Large intestine (tissue), 12 donors: ENCODE measurements at places on chromosomes 2 and 18. TPM values are rescaled to one million over a fixed set of nuclear protein-coding genes. Genes with fewer than 3 reads are reported as not detected.

- peak; percentile 19 for DNase-seq
- H3K4me3 ChIP-seq, result peak overlapping the region; percentile 77
- H3K27ac ChIP-seq, result peak overlapping the region; percentile 71
- H3K27me3 ChIP-seq, result no peaks in the 10 kb centered on the region
- peaks cover 10% of the 10 kb centered on the region for H3K4me1 ChIP-seq
These were observed 373 bp downstream of the EIPR1 start for GRCh38 chr2:3377279-3377611.

GRCh38 chr2:231648579-231649174 lies 56.0 kb downstream of the TEX44 start:
- peak; percentile 74 for DNase-seq
- no peaks in the 10 kb centered on the region for H3K4me1 ChIP-seq
- no peaks in the 10 kb centered on the region for H3K36me3 ChIP-seq

GRCh38 chr18:50203801-50204604 lies 9.1 kb upstream of the MYO5B start:
- H3K36me3 ChIP-seq, result no peaks in the 10 kb centered on the region
- H3K4me1 ChIP-seq, result no peaks in the 10 kb centered on the region

The NLRC4 gene
- polyA plus RNA-seq, result 1.4 TPM

The WDCP gene
- polyA plus RNA-seq, result 6.7 TPM

The IL1B gene
- 3.9 TPM for polyA plus RNA-seq

The WIPF1 gene
- 56.2 TPM for polyA plus RNA-seq

- peak; percentile 86 for DNase-seq
- no peak overlapping the region for H3K4me3 ChIP-seq
- H3K27me3 ChIP-seq, result no peaks in the 10 kb centered on the region
- H3K27ac ChIP-seq, result peak overlapping the region; percentile 59
- peaks cover 28% of the 10 kb centered on the region for H3K4me1 ChIP-seq
These were observed 25.6 kb downstream of the CYB5A start for GRCh38 chr18:74266161-74266560.

GRCh38 chr2:224369028-224369632 lies 32.8 kb downstream of the FAM124B start:
- no peaks in the 10 kb centered on the region for H3K27me3 ChIP-seq
- H3K4me1 ChIP-seq, result no peaks in the 10 kb centered on the region
- H3K4me3 ChIP-seq, result no peak overlapping the region
- DNase-seq, result no peak
- H3K36me3 ChIP-seq, result no peaks in the 10 kb centered on the region

DNA sequence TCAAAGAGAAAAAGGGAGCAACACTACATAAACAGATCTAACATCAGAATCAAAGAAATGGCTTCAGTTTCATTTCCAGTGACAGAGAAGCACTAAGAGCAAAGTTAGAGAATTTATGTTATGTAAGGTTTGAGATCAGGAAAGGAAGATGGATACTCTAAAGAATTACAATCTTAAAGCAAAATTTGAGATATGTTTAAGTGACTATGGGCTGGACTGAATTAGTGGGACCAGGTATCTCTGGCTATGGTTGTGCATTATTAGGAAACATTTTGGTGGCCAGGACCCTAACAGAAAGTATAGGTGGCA lies 208.2 kb downstream of the CCDC178 start:
- no peak overlapping the region for H3K4me3 ChIP-seq
- no peaks in the 10 kb centered on the region for H3K4me1 ChIP-seq
- H3K27ac ChIP-seq, result no peak overlapping the region
- DNase-seq, result no peak
- no peaks in the 10 kb centered on the region for H3K27me3 ChIP-seq

The TBR1 gene
- 0.01 TPM for polyA plus RNA-seq

DNA sequence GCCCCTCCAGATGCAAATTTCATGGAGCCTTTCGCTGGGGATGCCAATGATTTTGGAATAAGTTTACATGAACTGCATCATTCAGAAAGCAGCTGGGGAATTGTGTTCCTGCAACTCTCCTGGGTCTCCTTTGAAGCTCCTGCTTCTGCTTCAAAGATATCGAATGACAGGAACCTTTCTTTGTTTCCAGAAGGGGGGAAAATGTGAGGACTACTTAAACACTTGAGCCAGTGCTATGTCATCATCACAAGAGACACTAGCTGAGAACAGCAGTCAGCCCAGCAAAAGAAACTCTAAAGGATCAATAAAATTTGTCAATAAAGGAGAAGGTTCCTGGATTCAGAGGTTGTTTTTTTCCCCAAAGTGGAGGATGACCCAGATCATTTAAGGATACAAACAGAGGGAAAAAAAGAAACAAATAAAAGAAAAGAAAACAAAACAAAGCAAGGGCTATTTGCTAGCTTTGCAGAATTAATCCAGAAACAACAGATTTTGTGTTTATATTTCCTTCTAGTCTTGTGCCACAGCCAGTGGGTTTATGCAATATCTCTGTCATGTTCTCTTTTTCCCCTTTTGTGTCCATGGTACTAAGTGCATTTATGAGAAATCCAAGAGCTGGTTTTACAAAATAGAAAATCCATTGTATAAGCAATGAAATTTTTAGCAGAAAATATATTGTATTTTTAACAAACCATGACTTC lies 463.7 kb downstream of the CDH2 start:
- no peaks in the 10 kb centered on the region for H3K4me1 ChIP-seq
- H3K36me3 ChIP-seq, result no peaks in the 10 kb centered on the region
- H3K27me3 ChIP-seq, result no peaks in the 10 kb centered on the region
- H3K27ac ChIP-seq, result no peak overlapping the region

GRCh38 chr18:55236150-55236931 lies 277.1 kb upstream of the CCDC68 start:
- H3K27me3 ChIP-seq, result no peaks in the 10 kb centered on the region
- peaks cover 8% of the 10 kb centered on the region for H3K36me3 ChIP-seq
- DNase-seq, result no peak
- no peak overlapping the region for H3K4me3 ChIP-seq
- no peaks in the 10 kb centered on the region for H3K4me1 ChIP-seq
- no peak overlapping the region for H3K27ac ChIP-seq

The AQP12A gene
- polyA plus RNA-seq, result 5.0 TPM

The TNS1 gene
- polyA plus RNA-seq, result 26.8 TPM

The LRP2 gene
- 4.4 TPM for polyA plus RNA-seq

The SH3RF3 gene
- polyA plus RNA-seq, result 3.0 TPM

The G6PC2 gene
- 0.19 TPM for polyA plus RNA-seq

The ARHGEF4 gene
- polyA plus RNA-seq, result 5.4 TPM

GRCh38 chr2:489838-490237 lies 187.4 kb downstream of the TMEM18 start:
- no peak overlapping the region for H3K27ac ChIP-seq
- H3K27me3 ChIP-seq, result no peaks in the 10 kb centered on the region

- H3K4me3 ChIP-seq, result no peak overlapping the region
- H3K27me3 ChIP-seq, result no peaks in the 10 kb centered on the region
- no peaks in the 10 kb centered on the region for H3K36me3 ChIP-seq
- no peak overlapping the region for H3K27ac ChIP-seq
- DNase-seq, result no peak
These were observed 2.3 kb upstream of the EXOC6B start for GRCh38 chr2:72827966-72828646.

DNA sequence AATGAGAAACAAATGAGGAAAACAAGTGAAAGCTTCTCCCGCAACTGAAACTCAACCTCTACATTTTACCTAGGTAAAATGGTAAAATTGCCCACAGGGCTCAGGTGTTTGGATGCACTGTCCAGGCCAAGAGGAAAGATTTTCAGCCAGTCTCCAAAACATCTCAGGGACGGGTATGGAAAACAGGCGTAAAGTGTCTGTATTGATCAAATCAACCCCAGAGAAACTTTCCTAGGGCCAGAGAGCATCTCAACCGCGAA lies 361 bp upstream of the HAT1 start:
- DNase-seq, result no peak
- H3K4me1 ChIP-seq, result peaks cover 7% of the 10 kb centered on the region
- peak overlapping the region; percentile 96 for H3K4me3 ChIP-seq
- H3K27me3 ChIP-seq, result no peaks in the 10 kb centered on the region

The UGT1A10 gene
- polyA plus RNA-seq, result 0.06 TPM

DNA sequence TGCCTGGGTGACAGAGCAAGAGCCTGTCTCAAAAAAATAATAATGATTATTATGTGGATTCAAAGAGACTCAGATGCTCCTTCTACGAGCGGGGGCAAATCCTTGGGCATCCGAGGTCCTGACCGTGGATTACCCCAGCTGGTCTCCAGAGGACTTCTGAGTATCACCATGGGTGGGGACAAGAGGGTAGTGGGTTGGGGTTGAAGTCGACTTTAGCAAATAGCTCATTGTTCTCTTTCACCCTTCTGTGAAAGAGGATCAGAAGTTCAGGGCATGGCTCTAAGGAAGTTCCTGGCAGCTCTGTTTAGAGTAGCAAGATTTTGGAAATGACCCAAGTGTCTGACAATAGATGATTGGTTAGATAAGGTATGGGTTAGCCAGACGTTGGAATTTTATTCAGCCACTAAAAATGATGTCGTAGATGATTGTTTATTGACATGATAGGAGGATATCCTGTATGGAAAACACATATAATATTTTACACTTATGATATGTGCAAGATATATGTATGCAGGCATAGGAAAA lies 59.0 kb upstream of the SPRED2 start:
- peaks cover 6% of the 10 kb centered on the region for H3K4me1 ChIP-seq
- H3K27ac ChIP-seq, result no peak overlapping the region
- DNase-seq, result no peak
- no peaks in the 10 kb centered on the region for H3K36me3 ChIP-seq
- H3K4me3 ChIP-seq, result no peak overlapping the region

The COL3A1 gene
- polyA plus RNA-seq, result 1,077 TPM

DNA sequence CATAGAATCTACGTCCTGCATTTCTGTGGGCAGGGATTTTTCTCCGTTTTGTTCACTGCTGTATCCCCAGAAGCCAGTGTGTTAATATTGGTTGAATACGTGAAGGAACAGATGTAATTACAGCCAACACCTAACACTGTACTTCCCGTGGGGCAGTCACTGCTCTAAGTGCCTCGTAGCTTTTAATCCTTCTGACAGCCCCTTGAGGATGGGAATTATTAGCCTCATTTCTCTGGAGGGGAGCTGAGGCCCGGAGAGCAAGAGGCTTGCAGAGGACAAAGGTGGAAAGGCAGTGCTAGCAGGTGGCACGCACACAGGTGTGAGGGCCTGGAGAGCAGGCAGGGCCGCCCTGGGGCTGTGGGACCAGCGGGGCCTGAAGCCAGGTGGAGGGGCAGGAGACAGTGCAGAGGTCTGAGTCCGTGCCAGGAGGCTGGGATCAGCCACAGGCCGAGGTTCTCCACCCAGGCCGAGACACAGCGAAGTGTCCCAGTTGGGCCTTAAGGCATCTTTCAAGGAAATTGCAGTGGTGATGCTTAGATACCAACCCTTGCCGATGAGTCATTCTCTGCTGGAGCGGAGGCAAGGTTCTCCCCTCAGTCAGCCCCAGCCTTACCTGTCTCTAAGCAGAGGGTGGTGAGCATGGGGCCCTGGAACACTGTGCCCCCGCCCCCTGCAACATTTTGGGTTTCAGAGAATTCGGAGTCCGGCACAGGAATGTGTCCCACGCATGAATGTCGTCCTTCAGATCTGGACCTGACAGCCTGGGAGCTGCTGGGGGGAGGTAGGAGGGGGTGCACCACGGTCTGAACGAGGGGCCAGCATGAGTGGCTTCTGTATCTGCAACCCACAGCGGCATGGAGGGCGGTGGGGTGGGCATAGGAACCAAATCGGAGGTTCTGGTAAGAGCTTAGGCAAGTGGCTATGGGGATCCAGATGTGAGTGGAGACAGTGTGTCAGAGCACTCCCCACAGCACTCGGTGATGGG lies 122.6 kb downstream of the GBX2 start:
- peaks cover 47% of the 10 kb centered on the region for H3K36me3 ChIP-seq
- no peak overlapping the region for H3K4me3 ChIP-seq
- no peak overlapping the region for H3K27ac ChIP-seq

DNA sequence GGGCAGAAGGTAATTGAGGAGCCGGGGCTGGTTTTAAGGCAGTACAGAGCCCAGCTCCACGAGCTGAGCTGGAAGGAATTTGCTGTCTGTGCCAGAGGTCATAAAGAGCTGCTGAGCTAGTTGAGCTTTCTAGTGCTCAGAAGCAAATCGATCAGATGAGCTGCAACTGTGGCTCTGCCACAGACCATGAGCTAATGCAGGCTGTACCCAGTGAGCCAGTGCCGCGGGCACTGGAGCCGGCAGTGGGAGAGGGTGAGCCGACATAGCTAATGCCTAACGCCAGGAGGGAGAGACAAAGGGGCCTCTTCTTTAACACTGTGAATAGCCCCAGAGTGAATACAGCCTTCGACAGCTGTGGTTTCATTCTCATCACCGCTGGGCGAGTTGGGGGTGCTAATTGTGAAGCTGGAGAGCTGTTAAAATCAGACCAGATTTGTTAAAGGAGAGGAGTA lies 410.1 kb upstream of the TCF4 start:
- no peaks in the 10 kb centered on the region for H3K36me3 ChIP-seq
- no peaks in the 10 kb centered on the region for H3K4me1 ChIP-seq
- H3K4me3 ChIP-seq, result no peak overlapping the region
- H3K27me3 ChIP-seq, result no peaks in the 10 kb centered on the region
- H3K27ac ChIP-seq, result peak overlapping the region; percentile 17
- no peak for DNase-seq

- H3K36me3 ChIP-seq, result no peaks in the 10 kb centered on the region
- DNase-seq, result no peak
- H3K4me3 ChIP-seq, result no peak overlapping the region
- no peaks in the 10 kb centered on the region for H3K4me1 ChIP-seq
- no peak overlapping the region for H3K27ac ChIP-seq
These were observed 14.2 kb downstream of the RHBDD1 start for GRCh38 chr2:226850024-226850423.

The IL1R2 gene
- 0.67 TPM for polyA plus RNA-seq

- peaks cover 14% of the 10 kb centered on the region for H3K36me3 ChIP-seq
- H3K4me1 ChIP-seq, result no peaks in the 10 kb centered on the region
- no peak for DNase-seq
- no peaks in the 10 kb centered on the region for H3K27me3 ChIP-seq
- no peak overlapping the region for H3K27ac ChIP-seq
- no peak overlapping the region for H3K4me3 ChIP-seq
These were observed 116.6 kb downstream of the ICA1L start for GRCh38 chr2:202754936-202755335.

The OXER1 gene
- 12.2 TPM for polyA plus RNA-seq

- no peak for DNase-seq
- H3K4me3 ChIP-seq, result no peak overlapping the region
- H3K27ac ChIP-seq, result no peak overlapping the region
- no peaks in the 10 kb centered on the region for H3K4me1 ChIP-seq
These were observed 40.3 kb downstream of the OSBPL6 start for GRCh38 chr2:178234648-178235047.

GRCh38 chr2:78411303-78411702 lies 614.2 kb upstream of the REG3G start:
- H3K27ac ChIP-seq, result no peak overlapping the region
- no peaks in the 10 kb centered on the region for H3K4me1 ChIP-seq
- no peak overlapping the region for H3K4me3 ChIP-seq
- H3K27me3 ChIP-seq, result no peaks in the 10 kb centered on the region

DNA sequence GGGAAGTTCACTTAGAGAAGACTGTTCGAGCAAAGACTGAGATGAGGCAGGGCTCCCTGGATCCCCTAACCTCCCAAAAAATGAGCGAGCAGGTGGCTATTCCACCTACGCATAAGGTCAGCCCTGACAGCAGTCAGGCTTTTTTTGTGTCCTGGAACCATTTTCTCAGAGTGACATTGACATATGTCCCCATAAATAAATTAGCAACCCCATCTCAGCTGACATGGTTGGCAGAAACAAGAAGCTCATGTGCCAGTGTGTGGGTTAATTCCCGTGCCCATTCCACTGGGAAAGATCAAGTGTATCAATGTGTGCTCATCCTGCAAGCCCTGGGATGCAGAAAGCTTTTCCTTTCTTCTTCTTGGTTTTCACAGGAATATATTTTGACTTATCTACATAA lies 740.4 kb upstream of the CELF4 start:
- no peak overlapping the region for H3K27ac ChIP-seq
- H3K4me1 ChIP-seq, result no peaks in the 10 kb centered on the region
- DNase-seq, result no peak
- no peaks in the 10 kb centered on the region for H3K36me3 ChIP-seq
- no peaks in the 10 kb centered on the region for H3K27me3 ChIP-seq

The MYO5B gene
- polyA plus RNA-seq, result 52.0 TPM
